ENCODE measurements at places on chromosomes 6 and 20.

DNA sequence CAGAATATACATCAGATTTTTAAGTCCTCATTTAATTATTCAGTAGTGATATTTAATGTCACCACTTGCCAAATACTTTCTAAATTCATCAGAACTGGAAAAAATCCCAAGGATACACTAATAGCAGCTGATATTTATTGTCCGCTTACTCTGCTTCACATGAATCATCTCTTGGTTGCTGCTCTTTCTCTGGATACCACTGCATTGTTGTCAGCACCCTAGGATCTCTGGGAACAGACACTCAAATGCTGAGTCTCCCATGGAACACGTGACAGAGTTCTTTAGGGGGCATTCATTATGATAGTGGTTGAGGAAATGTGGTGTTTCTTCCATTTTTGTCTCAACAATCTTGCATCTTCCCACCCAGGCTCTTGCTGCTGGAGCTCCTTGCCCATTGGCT is 318.0 kb downstream of the RFPL4B start:
- no peak for DNase-seq

- DNase-seq = no peak
Measured at GRCh38 chr6:747921-748320, 55.0 kb upstream of the EXOC2 start.

GRCh38 chr20:44309763-44310663 is 989 bp downstream of the FITM2 start:
- DNase-seq = no peak

- DNase-seq = no peak
Measured at GRCh38 chr20:52888096-52888495, 84.1 kb upstream of the TSHZ2 start.

- no peak for DNase-seq
Measured at GRCh38 chr20:50859161-50859560, 64.3 kb downstream of the BCAS4 start.

DNA sequence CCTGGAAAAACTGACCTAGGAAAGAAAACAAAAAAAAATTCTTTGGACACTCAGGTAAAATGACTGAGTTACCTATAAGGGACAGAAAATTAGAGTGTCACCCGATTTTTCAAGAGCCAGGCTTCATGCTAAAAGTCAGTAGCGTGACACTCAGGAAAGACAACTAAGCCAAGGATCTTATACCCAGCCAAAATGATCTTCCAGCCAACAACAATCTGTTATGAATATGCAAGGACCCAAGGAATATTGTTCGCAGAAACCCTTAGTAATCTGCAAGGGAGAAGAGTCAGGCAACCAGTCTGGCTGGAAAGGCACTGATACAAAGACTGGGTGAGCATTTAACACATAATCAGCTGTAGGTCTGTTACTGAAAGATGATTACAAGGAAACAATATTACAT is 203.6 kb downstream of the GMPR start:
- DNase-seq = no peak

- DNase-seq = no peak
Measured at GRCh38 chr6:87879132-87879861, 168.3 kb upstream of the SPACA1 start.

DNA sequence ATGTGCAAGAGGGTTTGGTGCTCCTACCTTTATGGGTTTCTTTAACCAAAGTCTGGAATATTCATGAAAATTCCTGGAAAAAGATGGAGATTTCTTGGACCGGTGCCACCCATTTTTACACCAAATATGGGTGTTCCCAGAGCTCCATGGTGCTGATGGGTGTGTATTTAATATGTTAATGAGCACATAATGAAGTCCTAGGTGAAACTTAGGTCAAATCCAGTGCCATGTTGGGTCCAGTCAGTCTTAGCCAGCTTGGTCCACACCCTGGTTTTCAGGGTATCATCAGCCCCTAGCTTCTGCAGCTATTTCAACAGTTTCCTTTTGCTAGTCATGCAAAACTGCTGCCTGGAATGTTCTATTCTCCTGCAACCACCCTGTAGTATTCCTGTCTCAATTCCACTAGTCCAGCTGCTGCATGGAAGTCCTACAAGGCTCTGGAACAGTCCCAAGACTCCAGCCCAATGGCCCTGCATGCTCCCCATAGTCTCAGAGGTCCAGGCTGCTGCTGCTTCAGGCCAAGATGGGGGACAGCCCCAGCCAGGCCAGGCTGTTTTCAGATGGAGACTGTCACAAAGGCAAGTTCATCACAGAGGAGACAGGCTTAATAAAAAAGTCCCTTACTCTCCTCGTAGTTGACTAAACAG is 31.8 kb downstream of the CST9L start:
- DNase-seq = no peak

- no peak for DNase-seq
Measured at GRCh38 chr6:6932341-6932740, 175.4 kb upstream of the RREB1 start.

- DNase-seq = no peak
Measured at GRCh38 chr20:62685781-62686555, 22.7 kb upstream of the NTSR1 start.

- DNase-seq = no peak
Measured at GRCh38 chr20:35151736-35152135, 4.6 kb upstream of the EDEM2 start.

Measured in Jurkat, Clone E6-1 (cell line).